ENCODE measurements at places on chromosomes 6 and 20. TPM values are rescaled to one million over a fixed set of nuclear protein-coding genes. Genes with fewer than 3 reads are reported as not detected.

Gene FOXQ1
- 1.2 TPM for total RNA-seq

Gene PRR18
- under 0.01 TPM for total RNA-seq

- no peak for DNase-seq
These were observed 8.7 kb upstream of the NQO2 start for GRCh38 chr6:2990932-2991506.

Gene NEDD9
- total RNA-seq, result 39.1 TPM

GRCh38 chr20:20821484-20822260 is 109.2 kb upstream of the RALGAPA2 start:
- no peak for DNase-seq

Gene AIF1
- total RNA-seq, result 6.9 TPM

- DNase-seq, result no peak
These were observed 79.8 kb downstream of the SLC22A23 start for GRCh38 chr6:3376893-3377535.

Gene RSPO3
- total RNA-seq, result 36.7 TPM

DNA sequence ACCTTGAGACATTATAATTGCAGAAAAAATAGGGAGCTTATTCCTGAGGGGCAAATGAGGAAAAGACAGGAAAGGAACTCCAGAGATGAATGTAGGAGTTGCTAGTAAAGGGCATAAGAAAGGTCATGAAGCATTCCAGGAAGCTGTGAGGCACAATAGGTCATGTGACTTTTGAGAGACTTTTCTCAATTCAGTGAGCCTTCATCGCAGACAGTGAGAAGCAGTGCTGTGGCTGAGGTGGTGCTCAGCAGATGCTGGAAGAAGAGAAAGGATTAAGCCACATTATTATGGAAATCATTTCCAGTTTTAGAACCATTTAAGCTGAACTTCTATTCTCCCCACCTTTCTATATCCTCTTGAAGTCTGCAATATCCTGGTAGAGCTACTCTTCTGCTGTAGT is 4.1 kb downstream of the SPTLC3 start:
- no peak for DNase-seq

- DNase-seq, result no peak
These were observed 3.1 kb upstream of the INSM1 start for GRCh38 chr20:20364593-20365479.

- no peak for DNase-seq
These were observed 76.0 kb upstream of the CD93 start for GRCh38 chr20:23161968-23162696.

Gene PTCRA
- total RNA-seq, result not detected

Gene YWHAB
- 148 TPM for total RNA-seq

DNA sequence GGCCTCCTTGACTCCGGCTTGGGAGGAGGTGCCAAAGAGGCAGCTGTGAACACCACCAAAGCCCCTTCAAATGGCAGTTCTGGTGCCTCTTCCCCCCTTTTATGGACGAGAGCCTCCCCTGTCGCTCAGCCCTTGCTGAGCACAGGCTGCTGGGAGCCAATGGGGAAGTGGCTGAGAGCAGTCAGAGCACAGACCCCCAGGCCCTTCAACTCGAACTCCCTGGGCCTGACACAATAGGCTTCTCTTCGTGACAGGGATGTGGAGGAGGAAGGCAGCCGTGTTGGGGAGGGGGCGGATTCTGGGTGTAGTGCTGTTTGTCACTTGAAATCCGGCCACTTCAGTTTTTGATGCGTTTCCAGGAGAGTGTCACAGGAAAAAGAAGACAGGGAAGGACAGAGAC is at the start of gene PDYN:
TSS of gene PDYN (minus strand) at position 73 of the 400 bp plus-strand sequence. CDS start 10,974 bp downstream, outside the sequence.
- DNase-seq, result no peak

DNA sequence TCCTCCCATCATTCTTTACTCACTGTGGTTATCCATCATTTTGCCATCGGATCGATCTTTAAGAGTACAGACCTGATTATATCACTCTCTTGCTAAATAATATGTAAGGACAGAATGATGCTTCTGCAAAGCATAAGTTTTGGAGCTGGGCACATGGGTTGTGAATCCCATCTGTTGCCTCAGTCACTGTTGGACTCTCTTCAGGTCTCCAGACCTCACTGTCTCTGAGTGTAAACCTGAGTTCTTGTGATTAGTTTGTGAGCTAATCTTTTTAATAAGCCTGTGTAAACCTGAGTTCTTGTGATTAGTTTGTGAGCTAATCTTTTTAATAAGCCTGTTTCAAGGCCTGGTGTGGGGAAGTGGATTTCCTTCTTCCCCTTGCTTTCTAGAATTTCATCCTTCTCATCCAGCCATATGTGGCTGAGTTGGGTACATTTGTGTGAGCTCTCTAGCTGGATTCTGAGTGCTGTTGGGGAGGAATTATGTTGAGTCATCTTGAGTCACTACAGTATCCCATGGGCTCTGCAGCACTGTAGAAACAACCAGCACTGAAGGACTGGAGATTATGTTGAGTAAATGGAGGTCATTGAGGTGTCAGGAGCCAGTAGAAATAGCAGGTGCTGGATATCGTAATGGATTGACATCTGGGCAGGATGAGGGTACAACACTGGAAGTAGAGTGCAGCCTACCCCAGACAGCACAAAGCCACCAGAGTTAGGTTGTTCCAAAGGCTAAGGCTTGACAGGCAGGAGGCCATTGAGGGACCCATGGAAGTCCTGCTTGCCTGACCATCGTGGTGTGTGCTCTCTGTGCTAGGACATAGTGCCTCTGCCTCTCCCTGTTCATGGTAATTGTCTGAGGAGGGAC is 52.4 kb downstream of the SCAND1 start:
- peak; percentile 14 for DNase-seq

Gene TP53TG5
- total RNA-seq, result not detected

- DNase-seq, result no peak
These were observed 114.7 kb upstream of the PRL start for GRCh38 chr6:22411376-22412105.

GRCh38 chr6:90271831-90272230 is 24.8 kb downstream of the BACH2 start:
- no peak for DNase-seq

Gene DDX27
- 19.6 TPM for total RNA-seq

DNA sequence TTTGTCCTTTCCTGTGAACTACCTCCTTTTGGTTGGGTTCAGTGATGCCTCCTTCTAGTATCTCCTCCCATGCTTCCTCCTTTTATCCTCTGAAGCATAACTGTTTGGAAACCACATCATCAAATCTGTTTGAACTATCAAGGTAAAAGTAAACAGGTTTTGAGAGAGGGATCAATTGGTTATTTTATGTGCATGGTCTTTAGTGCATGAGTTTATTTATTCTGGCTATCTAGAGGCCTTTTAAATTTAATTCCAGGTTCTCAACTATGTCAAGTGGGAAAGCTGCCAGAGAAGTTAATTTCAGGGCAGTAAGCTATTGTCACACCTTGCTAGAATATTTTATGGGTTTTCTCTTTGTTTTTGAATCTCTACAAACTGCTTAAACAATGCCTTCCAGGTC is 54.1 kb downstream of the WASF1 start:
- no peak for DNase-seq

DNA sequence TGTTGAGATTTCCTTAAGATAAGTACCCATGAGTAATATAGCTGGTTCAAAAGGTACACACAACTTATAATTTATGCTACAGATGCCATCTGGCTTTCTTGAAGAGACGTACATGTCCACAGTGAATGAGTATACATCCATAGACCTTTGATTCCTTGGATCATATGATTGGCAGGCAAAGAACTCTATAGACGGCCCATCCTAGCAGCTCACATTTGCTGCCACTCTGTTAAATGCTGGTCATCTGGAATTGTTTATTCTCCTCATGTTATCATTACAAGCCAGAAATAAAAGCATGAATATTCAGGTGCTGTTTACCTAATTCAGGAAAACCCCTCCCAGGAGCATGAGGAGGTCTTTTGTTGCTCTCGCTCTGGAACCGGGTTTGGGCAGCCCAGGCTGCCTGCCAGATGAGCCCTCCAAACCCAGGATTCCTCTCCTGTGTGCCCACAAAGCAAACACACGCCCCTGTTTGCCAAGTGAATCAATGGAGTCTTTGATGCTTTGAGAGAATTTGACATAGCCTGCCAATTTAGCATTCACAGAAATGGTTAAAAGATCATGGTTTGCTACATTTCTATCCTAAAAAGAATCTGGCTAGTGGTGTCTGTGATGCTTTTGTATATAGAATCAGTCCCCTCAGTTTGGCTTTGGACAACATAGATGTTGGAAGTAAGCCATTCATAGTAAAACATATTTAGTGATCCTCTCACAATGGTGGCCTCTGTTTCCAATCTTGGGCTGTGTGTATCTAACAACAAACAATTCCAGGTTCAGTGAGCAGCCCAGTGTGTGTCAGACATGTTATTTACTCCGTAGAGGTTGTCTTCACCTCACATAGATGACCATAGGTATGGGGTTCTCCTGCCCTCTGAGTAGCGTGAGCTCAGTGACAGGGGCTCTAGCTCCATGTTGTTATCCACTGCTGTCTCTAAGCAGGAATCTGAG is 17.5 kb upstream of the PLCG1 start:
- no peak for DNase-seq

DNA sequence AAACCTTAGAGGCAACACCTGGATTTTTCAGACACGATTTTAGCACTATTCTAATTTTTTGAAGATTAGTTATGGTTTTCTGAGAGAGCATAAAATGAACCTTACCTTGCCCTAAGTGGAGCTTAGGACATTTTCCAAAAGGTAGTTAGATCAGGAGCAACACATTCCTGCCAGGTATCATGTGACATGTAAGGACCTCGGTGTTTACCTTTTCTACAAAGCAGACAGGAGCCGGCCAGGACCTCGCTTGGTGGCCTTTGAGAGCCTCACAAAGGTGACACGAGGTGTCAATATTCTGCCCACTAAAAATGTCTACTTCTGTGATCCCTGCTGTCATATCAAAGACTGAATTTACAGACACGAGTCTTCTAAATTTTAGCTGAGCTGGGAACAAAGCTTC is 174.9 kb downstream of the SMOC2 start:
- DNase-seq, result no peak

- peak; percentile 59 for DNase-seq
These were observed 134.9 kb downstream of the KLHL32 start for GRCh38 chr6:97059473-97059872.

- no peak for DNase-seq
These were observed 10.7 kb downstream of the CASS4 start for GRCh38 chr20:56422824-56423189.

- DNase-seq, result no peak
These were observed 62.1 kb downstream of the TBXT start for GRCh38 chr6:166105341-166106075.

Gene HCRTR2
- total RNA-seq, result 30.6 TPM

Gene ANKRD66
- not detected for total RNA-seq

DNA sequence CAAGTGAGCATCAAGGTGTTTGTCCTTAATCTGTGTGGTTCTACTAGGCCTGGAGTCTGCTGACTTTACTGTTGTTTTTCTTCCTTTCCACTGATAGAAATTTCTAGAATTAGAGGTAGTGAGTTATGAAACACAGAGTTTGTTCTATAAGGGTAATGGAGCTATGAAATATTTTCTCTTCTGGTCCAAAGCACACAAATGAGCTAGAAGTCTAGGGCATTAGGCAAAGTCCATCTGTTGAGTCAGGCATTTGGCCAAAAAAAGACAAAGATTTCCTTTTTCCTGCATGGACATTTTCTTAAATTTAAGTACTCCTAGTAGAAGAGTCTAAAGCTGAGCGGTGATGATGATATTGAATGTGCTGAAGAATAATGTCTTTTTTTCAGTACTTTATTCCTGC is 174.3 kb upstream of the STXBP5 start:
- no peak for DNase-seq

- peak; percentile 4 for DNase-seq
These were observed 656.7 kb upstream of the ID4 start for GRCh38 chr6:19180348-19181072.

DNA sequence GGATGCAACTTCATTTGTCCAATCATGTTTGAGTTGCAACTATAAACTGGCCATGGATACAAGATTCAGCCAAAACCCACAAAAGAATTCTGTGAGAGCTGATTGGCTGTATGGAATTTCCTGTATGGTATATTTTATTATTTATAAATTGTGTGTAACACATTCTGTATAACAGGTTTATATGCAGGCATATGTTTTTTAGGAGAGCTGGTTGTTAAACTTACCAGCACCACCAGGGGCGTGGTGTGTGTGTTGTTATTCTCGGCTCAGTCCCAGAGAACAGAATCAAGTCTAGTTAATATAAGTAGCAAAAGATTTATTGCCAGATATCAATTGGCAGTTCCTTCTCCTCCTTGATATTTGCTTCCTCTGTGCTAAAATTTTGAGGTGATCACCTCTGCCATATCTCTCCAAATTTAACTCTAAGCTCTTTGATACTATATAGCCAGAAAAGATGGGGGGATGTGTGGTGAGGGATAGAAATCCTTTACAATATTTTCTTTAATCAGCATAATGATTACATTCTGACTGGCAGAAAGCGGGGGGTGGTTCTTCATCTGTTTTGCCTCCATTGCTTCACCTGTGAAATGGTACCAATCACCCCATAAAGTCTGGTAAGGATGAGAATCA is 22.9 kb downstream of the CNBD2 start:
- no peak for DNase-seq

Gene C20orf141
- total RNA-seq, result not detected

DNA sequence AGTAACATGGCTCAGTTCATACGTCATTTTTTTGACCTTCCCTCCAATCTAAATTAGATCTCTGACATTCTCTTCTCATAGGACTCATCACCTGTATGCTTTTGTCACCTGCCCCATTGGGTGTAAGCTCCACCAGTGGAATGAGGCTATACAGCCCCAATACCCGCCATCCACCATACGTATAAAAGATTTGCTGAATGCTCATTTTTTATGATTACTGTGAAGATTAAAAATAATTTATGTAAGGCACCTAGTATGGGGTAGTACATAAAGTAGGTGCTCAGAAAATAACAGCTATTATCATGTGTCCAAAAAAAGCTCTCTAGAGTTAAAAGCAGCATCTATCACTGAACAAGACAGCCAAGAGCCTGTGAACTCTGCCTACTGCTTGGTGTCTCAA is 24.1 kb downstream of the NCOA5 start:
- no peak for DNase-seq

Gene SNPH
- total RNA-seq, result 21.6 TPM

DNA sequence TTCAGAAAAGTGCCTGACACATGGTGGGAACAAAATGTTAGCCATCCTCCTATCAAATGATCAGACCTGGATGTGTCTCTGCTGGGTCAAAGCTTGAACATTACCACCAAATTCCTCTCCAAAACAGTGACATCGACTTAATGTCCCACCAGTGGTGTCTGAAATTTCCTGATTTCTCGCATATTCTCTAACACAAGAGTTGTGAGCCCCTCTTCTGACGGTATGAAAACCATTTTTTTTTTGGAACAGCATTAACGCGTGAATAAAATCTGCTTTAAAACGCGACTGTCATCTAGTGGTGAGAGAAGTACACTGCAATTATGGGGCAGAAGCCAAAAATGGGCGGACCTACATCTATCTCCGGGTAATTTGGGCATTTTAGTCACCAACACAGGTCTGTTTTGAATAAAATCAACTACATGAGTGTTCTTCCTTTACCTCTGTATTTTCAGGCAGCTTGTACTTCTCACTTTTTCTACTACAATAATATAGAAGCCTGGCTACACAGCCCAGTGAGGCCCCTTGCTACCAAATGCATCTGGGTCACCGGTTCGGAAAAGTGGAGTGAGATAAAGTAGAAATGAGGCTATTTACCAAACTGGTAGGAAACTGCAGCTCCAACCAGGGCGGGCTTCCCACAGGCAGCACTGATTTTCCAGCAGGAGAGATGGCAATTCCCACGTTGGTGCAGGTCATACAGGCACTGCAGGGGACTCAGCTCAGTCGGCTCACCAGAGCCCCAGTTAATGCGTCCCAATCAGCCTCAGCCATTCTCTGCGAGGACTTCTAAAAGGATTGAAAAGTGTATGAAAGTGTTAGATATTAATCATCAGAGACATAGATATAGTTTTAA is 27.4 kb downstream of the MGME1 start:
- no peak for DNase-seq

Gene CAP2
- total RNA-seq, result 39.9 TPM

Measured in frontal cortex (tissue), 4 donors.